SK-MEL-5 (cell line): ENCODE measurements at places on chromosomes 1 and 21.

- DNase-seq = no peak
Measured at GRCh38 chr1:12047120-12047876, 15.8 kb upstream of the TNFRSF8 start.

- no peak for DNase-seq
Measured at GRCh38 chr1:14666373-14666772, 67.9 kb downstream of the KAZN start.

- peak; percentile 80 for DNase-seq
Measured at GRCh38 chr1:226784081-226785049, 45.3 kb upstream of the ITPKB start.

DNA sequence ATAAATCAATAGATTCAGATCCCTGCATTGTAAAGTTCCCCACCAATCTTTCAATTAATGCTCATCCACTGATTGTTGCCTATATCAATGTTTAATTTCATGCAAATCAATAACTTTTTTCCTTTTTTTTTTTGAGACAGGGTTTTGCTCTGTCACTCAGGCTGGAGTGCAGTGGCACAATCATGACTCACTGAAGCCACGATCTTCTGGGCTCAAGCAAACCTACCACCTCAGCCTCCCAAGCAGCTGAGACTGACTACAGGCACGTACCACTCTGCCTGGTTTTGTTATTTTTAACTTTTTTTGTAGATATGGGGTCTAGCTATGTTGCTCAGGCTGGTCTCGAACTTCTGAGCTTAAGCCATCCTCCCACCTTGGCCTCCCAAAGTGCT lies 25.7 kb downstream of the DIO1 start:
- no peak for DNase-seq

DNA sequence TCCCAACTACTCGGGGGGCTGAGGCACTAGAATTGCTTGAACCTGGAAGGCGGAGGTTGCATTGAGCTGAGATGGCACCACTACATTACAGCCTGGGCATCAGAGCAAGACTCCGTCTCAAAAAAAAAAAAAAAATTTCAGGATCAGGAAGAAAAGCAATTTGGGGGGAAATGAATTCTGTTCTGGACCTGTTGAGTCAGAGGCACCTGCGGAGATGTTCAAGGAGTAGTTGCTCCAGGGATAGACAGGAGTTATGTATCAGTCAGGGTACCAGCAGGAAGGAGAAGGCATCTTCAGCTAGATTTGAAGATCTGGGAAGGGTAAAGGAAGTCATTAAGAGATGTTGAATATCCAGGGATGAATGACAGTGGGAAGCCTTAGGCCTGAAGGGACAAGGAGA lies 2.9 kb upstream of the RHBDL2 start:
- DNase-seq = no peak

DNA sequence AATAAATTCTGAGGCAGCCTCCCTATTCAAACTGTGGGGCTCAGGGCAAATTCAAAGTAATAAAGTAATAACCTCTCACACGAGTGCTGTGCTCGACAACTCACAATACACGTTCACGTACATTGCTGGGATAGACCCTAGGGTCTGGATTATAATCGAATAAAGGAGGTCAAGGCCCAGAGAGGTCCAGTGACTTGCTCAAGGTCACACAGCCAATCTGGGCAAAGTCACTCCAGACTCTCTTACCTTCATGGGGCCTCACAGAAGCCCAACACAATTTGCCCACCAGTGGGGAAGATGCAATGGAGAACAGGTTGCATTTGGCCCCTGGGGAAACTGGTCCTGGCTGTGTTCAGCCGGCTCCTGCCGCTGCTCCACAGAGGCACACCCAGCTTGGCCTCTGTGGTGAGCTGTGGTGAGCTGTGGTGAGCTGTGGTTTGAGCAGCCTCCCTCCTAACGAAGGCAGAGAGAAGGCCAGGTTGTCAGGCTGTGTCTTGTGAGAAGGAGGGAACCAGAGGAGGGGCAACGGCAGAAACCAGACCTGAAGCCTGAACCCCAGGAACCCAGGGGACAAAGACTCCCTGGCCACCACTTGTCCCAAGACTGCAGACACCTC lies 35.1 kb downstream of the NUAK2 start:
- no peak for DNase-seq

GRCh38 chr1:84672080-84672854 lies 18.0 kb downstream of the SSX2IP start:
- no peak for DNase-seq

DNA sequence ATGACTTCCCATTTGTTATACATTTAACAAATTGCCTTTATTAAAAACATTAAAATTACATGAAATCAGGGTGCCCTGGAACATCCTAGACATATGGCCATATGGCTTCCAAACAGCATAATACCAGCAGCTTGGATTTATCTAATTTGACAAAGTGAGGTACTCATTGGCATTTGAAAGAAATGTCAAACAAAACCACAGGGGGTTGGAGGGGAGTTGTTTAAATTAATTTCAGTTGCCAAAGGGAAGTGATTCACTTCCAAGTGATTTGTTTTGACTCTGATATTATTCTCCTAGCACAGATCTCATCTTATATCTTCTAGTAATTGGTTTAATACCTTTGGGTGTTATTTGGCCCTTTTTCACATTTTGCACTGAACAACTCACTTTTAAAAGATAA lies 24.5 kb upstream of the POU2F1 start:
- DNase-seq = peak; percentile 33

GRCh38 chr1:87220993-87221392 lies 107.7 kb upstream of the LMO4 start:
- no peak for DNase-seq

DNA sequence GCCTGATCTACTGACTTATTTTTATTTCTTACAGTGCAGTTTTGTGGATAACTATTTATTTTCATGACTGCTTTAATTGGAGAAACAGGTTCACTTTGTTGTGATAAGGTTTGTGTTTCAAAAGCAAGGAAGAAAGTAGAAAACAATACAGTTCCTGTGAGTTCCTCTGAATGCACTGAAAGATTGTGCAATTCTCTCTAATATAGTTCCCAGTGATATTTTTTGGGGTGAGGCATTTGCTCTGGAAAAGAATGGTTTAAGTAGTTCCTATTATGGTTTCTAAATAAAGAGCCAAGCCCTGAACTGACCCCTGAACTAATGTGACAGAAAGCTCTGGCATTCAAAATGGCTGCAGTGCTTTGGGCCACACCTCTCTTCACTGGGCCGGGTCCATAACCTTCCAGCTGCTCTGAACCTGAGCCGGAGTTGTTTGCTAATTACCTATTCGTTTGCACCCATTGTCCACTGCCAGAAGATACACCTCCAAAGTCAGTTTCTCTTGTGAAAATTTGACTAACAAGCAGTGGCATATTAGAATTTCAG lies 56.6 kb upstream of the VTCN1 start:
- no peak for DNase-seq

DNA sequence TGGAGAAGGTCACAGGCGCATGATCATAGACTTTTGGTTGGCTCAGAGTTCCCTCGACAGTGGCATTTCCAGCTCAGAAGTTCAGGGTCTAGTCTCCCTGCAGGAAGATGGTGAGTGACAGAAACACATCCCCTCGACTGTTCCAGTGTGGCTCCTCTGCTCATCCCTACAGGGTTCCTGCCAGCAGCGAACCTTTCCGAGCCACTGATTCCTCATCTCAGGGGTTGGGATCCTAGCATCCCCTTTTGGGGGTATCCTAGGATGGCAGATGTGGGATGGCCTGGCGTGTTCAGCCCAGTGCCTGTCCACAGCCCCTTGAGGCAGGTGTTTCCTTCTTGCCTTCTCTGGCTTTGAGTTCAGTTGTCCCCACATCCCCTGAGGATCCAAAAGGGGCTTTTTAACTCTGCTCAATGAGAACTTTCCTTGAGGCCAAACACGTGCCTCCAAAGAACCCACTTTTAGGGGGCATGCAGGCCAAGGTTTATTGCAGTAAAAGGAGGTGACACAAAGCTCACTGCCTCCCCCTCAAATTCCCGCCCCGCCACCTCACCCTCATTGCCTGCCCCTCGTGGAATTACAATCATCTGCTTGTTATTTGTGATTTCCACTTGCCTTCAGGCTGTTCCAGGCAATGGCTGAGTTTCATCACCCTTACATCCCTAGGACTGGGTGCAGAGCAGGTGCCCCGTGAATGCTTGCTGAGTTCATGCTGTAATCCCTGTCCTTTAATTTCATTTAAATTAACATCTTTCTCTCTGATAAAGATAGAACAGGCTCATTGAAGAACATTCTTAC lies 440.7 kb downstream of the CAMTA1 start:
- DNase-seq = no peak

DNA sequence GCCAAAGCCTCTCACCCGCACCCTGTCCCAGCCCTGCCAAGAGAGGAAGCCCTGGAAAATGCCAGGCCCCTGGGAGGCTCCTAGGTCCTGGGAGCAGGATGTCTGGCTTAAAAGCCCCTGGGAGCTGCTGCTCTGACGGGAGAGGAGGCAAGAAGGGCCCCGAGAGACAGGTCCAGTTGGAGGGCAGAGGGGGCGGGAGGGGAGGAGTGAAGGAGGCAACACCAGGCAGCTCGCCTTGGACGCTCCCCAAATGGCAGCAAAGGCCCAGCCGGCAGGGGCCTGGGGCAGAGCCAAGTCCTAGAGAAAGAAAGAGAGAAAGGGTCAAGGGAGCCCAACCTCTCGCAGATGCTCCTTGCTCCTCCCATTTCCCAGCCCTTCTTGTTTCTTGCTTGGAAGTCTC lies 6.8 kb downstream of the ETV3L start:
- no peak for DNase-seq

DNA sequence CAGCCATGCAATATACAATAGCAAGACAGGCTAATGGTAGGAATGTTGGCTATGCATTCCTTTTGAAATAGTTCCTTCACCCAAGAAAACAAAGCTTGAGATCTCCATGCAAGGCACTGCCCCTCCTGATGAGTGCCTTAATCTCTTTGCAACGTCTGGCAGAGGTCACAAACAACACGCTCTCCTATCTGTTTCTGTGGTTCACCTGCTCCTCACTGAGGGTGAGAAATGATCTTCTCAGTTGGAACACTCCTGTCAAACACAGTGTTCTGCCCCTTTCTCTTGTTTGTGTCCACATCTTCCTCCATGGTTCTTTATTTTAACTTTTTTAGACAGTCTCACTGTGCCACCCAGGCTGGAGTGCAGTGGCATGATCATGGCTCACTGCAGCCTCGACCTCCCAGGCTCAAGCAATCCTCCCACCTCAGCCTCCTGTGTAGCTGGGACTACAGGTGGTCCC lies 21.2 kb upstream of the XPR1 start:
- DNase-seq = no peak

DNA sequence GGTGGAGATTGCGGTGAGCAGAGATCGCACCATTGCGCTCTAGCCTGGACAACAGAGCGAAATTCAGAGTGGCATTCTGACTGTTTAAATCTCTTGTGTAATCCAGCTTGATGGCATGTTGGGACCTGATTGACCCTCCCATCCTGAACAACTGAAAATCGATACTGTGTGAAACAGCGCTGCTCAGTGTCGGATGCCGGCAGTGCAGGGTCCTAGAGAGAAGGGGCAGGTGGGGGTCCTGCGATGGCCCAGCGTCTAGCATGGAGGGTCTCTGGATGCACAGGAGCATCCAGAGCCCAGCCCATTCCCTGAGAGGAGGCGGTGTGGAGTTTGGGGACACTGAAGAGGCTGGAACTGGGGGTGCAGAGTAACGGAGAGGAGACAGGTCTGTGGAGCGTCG lies 15.8 kb downstream of the AGT start:
- DNase-seq = no peak

DNA sequence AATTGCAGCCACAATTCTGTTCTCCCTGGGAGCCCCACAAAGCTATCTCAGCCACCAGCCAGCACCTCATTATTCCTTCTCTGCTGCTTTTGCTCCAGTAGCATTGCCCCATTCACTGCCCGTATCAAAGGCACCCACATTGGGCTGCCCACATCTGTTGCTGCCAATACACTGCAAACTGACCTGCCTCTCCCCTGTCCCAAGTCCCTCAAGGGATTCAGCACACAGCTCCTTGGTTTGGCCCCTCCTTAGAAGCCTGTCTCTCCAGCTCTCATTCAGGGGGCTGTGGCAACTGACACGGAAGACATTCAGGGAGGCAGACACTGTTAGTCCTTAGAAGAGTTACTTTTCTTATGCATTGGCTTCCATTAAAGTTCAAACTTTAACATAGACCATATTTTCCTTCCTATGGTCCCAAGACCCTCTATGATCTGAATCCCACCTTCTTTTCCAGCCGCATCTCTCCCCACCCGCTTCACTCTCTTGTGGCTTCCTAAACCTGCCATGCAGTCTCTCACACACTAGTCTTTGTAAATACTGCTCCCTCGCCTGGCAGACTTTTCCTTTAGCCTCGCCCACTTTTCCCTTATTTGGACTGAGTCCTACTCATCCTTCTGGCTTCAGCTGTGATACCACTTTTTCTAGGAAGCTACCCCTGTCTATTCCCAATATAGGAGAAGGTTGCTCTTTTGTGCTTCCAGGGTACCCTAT lies 19.3 kb upstream of the KLHDC8A start:
- DNase-seq = peak; percentile 69

DNA sequence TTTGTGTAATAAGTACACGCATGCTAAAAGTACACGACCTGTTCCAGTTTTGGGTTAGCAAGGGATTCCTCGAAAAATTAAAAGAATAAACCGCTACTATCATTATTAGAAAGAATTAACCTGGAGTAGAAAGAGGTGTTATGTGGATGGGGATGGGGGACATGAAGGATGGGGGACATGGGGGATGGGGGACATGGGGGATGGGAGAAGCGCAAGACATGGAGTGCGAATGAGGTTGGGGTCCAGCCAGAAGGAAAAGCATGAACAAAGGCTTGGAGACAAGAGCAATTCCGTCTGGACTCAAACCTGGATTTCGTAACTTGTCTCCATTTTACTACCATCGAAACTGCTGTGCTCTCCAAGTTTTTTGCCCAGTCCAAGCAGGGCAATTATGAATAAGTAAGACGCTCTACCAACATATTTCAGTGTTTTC lies 591 bp upstream of the KDM1A start:
- DNase-seq = no peak

DNA sequence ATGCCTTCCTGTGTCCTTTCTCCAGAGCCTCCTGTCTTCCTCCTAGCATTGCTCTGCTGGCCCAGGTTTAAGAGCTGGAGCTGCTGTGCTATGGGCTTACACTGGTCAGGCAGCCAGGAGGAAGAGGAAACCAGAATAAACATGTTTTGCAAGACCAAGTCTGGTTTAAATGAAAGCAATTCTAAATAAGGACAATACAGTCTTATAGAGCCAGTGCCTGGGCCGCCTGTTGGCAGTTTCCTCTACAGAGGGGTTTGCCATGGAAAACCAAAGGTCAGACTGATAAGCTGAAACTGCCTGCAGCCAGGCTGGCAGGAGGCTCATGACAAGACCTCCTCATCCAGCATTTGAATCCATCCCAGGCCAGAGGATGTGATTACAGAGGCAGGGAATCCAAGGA lies 92.9 kb upstream of the FGGY start:
- no peak for DNase-seq

DNA sequence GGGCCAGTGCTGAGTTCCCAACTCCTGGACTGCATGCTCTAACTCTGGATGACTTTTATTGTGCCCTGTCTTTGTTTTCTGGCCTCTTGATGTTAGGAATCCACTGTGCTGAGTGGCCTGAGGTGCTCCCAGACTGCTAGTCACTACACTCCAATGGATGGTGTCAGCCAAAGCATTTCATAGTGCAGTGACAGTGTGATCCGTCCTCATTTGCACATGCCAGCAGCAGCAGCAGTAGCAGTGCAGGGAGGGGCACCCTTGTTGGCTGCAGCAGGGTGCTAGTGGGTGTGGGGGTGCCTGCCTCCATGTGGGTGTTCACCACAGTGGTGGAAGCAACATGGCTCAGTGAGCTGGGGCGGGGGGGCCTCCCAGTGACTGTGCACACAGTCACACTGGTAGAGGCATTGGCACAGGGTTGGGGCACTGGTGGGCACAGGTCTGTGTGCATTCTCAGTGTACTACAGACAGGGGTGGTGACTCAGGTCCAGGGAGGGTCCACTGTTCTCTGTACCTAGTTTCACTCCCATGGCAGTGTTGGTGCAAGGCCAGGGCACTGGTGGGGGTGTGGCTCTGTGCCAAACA lies 214.0 kb downstream of the ZC3H11B start:
- DNase-seq = no peak
